ENCODE measurements at places on chromosomes 2 and 18.

GRCh38 chr2:146992057-146992456 lies 852.8 kb upstream of the ACVR2A start:
- DNase-seq: no peak

DNA sequence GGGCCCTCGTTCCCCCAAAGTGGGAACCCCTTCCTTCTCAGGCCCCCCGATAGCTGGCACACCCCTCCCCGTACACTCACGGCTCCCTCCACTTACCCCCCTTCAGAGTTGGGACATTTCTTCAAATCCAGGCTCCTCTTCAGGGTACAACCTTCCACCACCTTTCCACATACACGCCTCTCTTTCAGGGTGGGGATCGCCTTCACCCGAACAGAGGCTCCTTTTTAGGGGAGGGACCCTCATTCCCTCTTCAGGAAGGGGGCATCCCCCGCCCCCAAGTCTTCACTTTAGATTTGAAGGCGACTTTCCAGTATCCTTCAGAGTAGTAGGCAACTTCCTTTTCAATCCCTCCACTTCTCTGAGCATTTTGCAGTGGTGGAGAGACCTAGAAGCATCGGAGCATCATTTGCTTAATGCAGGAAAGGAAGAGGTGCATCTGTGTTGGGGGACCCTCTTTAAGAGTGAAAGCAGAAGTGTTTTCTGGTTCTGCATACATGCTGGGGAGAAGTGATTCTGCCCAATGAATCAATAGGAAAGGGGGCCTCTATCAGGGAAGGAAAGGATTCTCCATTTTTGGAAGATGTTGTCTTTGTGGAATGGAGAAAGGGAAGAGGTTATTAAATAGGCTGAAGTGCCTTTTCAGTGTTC lies 845 bp downstream of the EML4 start:
- DNase-seq: peak; percentile 21

DNA sequence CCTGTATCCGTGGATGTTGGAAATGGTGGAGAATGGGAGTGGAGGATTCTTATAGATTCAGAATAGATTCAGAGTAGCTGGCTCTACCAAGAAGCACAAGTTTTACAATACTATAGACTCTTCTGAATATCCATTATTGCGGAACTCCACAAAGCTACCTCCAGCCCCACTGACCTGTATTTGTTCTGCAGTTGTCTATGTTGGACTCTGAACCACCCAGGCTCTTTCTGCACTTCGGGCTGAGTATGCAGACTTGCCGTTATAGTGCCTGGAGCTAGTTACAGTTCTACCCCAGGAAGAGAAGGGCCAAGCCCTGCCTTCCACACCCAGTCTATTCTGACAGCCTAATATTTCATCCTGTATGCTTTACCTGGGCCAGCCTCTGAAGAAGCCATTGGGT lies 4.4 kb upstream of the RGPD4 start:
- no peak for DNase-seq

- no peak for DNase-seq
These were observed 4.2 kb downstream of the GPBAR1 start for GRCh38 chr2:218264773-218265561.

DNA sequence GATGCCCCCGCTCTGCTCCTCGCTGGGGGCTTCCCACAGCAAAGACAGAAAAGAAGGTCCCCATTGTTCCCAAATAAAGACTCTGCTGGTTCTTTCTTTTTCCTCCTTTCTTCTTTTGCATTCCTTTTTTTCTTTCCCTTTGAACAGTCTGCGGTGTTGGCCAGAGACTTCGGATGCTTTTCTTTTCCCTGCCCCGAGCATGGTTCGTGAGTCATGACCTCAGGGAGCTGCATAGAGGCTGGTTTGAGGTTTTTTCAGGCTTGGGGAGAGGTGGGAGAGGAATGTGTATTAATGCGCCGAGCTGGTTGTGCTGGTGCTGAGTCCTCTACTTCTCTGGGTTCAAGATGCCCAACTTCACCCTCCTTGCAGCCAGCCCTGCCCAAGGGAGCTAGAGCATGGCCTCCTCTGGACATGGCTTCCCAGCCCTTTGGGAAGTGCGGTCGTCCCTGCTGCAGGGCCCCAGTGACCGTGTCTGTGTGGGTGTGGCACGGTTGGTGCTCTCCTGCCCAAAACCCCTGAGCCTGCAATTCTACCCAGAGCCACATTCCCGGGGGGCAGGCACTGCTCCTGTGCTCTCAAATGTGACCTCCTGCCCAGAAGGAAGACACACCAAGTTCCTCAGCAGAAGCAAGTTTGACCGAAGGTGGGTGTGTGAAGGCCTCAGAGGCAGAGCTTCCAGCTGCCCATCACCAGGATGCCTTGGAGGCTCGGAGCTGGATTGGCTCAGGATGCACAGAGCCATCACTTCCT lies 9.0 kb upstream of the ARHGEF4 start:
- DNase-seq: no peak

- no peak for DNase-seq
These were observed 142.7 kb downstream of the CYP26B1 start for GRCh38 chr2:72004976-72005375.

- no peak for DNase-seq
These were observed 34.9 kb downstream of the LRRTM4 start for GRCh38 chr2:77487074-77487803.

- DNase-seq: no peak
These were observed 18.5 kb upstream of the IGFBP5 start for GRCh38 chr2:216713691-216714336.

DNA sequence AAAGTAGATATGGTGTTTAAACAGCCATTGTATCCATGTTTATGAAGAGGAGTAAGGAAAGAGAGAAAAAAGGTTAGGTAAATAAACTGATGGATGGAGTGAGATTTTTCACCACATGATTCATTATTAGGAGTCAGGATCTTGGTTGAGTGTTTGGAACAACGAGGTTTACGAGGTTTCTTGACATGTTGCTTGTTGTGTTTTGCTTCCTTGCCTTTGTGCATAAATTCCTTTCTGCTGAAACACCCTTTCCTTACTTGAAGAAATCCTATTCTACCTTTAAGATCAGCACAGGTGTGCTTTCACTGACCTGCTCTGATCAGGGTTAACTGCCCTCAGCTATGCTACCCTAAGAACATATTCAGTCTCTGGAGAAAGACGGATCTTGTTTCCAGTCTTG lies 66.6 kb downstream of the EFEMP1 start:
- DNase-seq: no peak

- DNase-seq: no peak
These were observed 48.9 kb downstream of the LAMA3 start for GRCh38 chr18:23738151-23738550.

DNA sequence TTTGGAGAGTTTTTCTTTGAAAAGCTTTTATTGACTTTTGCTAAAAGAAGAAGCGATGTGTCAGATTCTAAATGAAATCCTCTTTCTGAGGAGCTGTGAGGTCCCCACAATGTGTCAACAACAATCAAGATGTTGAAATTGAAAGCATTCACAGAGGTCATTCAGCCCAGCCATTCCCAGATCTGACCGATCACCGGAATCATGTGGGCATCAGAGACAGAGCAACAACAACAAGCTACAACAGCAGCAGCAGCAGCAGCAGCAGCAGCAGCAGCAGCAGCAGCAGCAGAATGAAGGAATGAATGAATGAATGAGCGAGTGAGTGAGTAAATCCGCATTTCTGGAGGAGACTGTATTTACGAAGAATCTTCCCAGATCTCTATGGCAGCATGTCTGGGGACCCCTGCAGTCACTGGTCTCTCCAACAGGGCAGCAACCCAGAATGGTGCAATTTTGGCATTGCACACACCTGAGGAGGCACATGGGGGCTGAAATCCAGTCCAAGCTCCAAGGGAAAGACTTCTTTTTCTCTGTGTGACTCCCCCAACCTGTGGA lies 299.0 kb downstream of the MYCN start:
- no peak for DNase-seq

DNA sequence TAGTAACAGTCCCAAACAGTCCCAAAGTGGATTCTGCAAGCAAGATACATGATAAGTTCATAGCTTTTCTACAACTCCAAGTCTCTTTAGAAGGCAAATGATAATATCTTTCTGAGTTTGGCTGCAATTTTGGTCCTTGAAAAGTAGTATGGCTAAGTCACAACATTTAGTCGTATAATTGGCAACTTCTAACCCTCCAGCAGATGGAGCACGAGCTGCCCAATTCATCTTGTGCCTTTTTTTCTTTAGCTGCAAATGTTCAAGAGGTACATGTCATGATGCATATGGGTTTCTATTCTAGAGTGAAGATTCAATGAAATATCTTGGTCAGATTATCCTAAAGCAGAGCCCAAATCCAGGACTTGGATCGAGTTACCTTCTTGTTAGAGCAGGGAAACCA lies 127.0 kb upstream of the KLHL14 start:
- peak; percentile 30 for DNase-seq
